ENCODE measurements at places on chromosomes 1 and 21. TPM values are rescaled to one million over a fixed set of nuclear protein-coding genes. Genes with fewer than 3 reads are reported as not detected.

DNA sequence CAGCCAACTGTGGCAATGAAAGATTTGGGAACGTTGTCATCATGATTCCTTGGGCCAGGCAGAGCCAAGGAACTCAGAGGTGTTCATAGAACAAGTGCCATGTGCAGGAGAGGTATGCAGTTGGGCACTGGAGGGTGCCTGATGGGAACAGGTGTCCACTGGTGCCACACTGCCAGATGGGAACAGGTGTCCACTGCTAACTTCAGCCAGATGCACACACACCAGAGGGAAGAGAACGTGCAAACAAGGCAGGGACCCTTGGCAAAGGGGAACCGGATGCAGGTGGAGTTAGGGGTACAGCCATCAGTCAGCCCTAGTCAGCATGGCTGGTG, 13.5 kb downstream of the OLFML2B start:
- no peak overlapping the region for H3K4me3 ChIP-seq
- H3K36me3 ChIP-seq = no peaks in the 10 kb centered on the region
- no peaks in the 10 kb centered on the region for H3K4me1 ChIP-seq
- no peak for DNase-seq
- no peak overlapping the region for H3K27ac ChIP-seq

DNA sequence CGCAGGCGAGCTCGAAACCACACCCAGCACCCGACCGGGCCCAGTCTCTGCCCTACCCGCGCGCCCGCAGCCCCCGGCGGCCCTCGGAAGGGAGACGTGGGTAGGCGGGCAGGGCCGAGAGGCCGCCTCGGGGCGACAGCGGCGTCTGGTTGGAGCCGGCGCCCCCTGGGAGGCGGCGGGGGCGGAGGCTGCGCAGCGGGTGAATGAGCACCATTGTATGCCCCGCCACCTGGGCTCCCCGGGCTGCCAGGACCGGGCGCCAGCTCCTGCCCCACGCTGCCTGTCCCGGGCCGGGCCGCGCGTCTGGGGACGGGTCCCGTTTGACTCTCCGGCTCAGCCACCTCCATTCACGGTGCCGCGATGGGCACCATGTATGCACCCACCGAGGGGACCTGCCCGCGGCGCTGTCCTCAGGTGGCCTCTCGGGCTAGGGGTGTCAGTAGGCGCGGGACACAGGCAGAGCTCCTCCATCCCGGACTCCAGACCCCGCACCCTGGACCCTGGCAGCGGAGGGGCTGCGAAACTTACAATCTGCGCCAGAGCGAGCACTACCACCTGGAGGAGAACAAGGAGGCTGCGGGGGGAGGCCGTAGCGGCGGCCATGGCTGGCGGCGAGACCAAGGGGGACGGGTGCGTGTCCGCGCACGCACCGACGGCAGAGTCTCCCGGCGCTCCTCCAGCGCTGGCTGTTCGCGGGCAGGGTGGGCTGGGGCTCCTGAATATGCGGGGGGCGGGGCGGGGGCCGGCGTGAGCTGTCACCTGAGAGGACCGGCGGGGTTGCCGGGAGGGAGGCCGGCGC, at the start of gene COL9A2:
Gene COL9A2 (minus strand): TSS at position 692 of the 799 bp plus-strand sequence. CDS start 89 bp downstream, at position 603.
- no peak for DNase-seq
- peaks cover 2% of the 10 kb centered on the region for H3K27me3 ChIP-seq
- no peaks in the 10 kb centered on the region for H3K36me3 ChIP-seq
- H3K4me3 ChIP-seq = peak within 1 kb of the TSS; percentile 46
- H3K4me1 ChIP-seq = peaks cover 35% of the 10 kb centered on the region

- DNase-seq = no peak
- no peak overlapping the region for H3K4me3 ChIP-seq
- no peaks in the 10 kb centered on the region for H3K4me1 ChIP-seq
- H3K27me3 ChIP-seq = no peaks in the 10 kb centered on the region
These were observed 33.7 kb downstream of the RAB3B start for GRCh38 chr1:51956528-51957509.

DNA sequence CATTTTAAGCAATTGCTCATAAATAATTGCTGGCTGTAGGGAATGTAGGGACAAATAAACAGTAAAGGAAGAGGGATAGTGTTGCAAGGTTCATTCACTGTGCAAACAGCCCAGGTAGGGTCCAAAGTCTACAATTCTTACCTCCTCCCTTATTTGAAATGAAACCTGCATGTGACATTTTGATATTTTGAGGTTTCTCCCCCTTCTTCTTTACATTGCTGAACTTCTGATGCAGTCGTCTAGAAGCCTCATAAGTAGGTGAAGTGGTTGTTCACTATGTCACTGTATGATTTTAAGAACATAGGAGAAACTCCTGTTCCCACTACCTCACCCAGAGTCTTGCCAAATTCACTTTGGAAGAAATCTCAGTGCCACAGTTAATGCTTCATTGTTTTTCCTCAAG, 16.1 kb downstream of the F5 start:
- no peak overlapping the region for H3K27ac ChIP-seq
- H3K4me3 ChIP-seq = no peak overlapping the region
- H3K4me1 ChIP-seq = peaks cover 8% of the 10 kb centered on the region

DNA sequence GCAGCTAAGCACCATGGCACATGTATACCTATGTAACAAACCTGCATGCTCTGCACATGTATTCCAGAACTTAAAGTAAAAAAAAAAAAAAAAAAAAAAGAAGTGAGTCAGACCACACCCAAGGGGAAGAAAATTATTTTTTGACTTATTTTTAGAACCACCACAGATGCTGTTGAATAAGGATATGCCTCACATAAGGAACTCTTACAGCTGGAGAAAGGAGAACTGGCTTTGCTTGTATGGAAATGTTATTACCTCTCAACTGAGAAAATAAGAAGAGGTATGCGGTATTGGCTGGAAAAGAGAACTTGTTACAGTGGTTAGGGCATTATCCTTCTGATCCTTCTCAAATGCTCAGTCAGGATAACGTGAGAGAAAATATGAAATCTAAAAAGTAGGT, 27.5 kb upstream of the FCER1A start:
- no peak overlapping the region for H3K27ac ChIP-seq
- H3K4me3 ChIP-seq = no peak overlapping the region
- H3K36me3 ChIP-seq = no peaks in the 10 kb centered on the region

GRCh38 chr1:185360714-185361113, 43.7 kb upstream of the IVNS1ABP start:
- DNase-seq = no peak
- H3K4me3 ChIP-seq = no peak overlapping the region
- no peaks in the 10 kb centered on the region for H3K4me1 ChIP-seq
- no peak overlapping the region for H3K27ac ChIP-seq
- no peaks in the 10 kb centered on the region for H3K36me3 ChIP-seq

DNA sequence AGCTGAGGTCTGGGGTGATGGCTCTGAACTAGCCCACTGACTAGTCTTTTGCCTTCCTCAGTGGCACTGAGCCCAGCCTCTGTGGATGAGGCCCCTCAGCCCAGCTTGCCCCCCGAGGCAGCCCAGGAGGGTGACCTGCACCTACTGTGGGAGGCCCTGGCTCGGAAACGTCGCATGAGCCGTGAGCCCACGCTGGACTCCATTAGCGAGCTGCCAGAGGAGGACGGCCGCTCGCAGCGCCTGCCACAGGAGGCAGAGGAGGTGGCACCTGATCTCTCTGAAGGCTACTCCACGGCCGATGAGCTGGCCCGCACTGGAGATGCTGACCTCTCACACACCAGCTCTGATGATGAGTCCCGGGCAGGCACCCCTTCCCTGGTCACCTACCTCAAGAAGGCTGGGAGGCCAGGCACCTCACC, 87.8 kb downstream of the TRIM11 start:
- H3K36me3 ChIP-seq = peaks cover 36% of the 10 kb centered on the region
- peak; percentile 77 for DNase-seq
- no peaks in the 10 kb centered on the region for H3K4me1 ChIP-seq
- H3K4me3 ChIP-seq = no peak overlapping the region
- no peak overlapping the region for H3K27ac ChIP-seq
- H3K27me3 ChIP-seq = no peaks in the 10 kb centered on the region

DNA sequence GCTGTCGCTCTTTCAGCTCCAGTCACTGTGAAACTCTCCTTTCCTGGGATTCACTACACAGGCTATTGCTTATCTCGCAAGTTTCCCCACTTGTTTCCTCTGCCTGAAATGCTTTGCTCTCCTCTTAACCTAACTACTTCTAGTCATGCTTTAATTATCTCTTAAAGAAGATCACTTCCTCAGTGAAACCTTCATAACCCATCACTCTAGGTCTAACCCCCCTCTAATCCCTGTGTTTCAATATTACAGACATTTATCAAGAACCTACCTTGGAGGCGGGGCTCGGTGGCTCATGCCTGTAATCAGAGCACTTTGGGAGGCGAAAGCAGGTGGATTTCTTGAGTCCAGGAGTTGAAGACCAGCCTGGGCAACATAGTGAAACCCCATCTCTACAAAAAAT, 16.7 kb upstream of the ZNF644 start:
- no peak overlapping the region for H3K4me3 ChIP-seq
- H3K27ac ChIP-seq = no peak overlapping the region
- H3K36me3 ChIP-seq = no peaks in the 10 kb centered on the region

GRCh38 chr1:173590557-173590956, 12.3 kb downstream of the SLC9C2 start:
- no peaks in the 10 kb centered on the region for H3K4me1 ChIP-seq
- no peak overlapping the region for H3K27ac ChIP-seq
- H3K27me3 ChIP-seq = no peaks in the 10 kb centered on the region
- DNase-seq = no peak
- no peak overlapping the region for H3K4me3 ChIP-seq

GRCh38 chr1:2204415-2205190, 10.0 kb upstream of the FAAP20 start:
- peak; percentile 82 for DNase-seq
- H3K4me1 ChIP-seq = peaks cover 39% of the 10 kb centered on the region
- peak overlapping the region; percentile 92 for H3K27ac ChIP-seq
- H3K27me3 ChIP-seq = no peaks in the 10 kb centered on the region
- no peaks in the 10 kb centered on the region for H3K36me3 ChIP-seq

GRCh38 chr21:40923407-40923806, 76.4 kb upstream of the DSCAM start:
- no peaks in the 10 kb centered on the region for H3K27me3 ChIP-seq
- no peak for DNase-seq
- H3K4me1 ChIP-seq = no peaks in the 10 kb centered on the region
- H3K4me3 ChIP-seq = no peak overlapping the region

S100A4 gene
- total RNA-seq = 609 TPM

FCGR3B gene
- 14.1 TPM for total RNA-seq

PIGV gene
- total RNA-seq = 16.0 TPM

NUP210L gene
- 0.29 TPM for total RNA-seq

SPRR4 gene
- total RNA-seq = not detected

LCE1F gene
- not detected for total RNA-seq

Measured in upper lobe of left lung (tissue), 6 donors.